ENCODE measurements at places on chromosomes 1 and 21.

GRCh38 chr1:116150368-116150767 is 39.2 kb downstream of the MAB21L3 start:
- DNase-seq = no peak

DNA sequence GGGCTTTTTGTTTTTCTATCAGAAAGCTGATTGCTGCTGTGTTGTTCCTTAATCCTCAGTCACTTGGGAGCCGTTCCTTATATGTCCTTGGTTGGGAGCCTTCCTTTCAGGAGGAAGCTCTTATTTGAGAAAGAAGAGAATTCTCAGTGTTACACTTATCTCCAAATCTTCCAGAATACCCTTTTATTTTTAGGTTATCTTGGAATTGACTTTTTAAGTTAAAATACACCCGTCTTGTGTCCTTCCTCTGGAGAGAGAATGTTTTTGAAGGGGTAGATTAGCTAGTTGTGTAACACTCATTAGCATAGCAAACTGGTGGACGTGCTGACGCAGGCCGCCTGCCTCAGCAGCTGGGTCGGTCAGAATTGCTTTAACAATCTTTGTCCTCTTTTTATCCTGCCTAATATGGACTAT is 42.1 kb downstream of the LRRC8B start:
- DNase-seq = no peak

DNA sequence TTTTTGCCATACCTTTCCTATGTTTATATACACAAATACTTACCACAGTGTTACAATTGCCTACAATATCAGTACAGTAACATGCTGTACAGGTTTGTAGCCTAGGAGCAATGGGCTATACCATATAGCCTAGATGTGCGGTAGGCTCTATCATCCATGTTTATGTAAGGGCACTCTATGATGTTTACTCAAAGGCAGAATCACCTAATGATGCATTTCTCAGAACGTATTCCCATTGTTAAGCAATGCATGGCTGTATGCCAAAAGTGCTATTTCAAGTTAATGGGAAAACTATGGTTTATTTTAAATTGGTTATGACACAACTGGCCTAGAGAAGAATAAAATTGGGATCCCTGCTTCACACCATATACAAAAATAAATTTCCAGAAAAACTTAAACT is 36.9 kb upstream of the DISP1 start:
- no peak for DNase-seq

DNA sequence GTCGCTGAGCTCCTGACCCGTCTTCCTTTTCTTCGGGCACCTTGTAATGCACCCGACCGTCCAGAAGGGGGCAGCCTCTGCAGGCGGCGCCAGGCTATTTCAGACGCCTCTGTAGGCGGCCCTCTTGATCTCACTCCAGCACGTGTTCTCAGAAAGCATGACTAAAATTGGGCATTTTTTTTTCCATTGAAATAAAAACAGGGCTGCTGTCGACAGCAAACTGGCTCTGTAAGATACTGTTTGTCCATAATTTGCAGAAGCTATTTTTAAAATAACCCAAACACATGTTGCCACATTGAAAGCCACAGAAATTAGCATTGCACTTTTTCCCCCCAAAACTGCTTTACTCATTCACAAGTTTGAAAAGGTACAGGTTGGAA is 78.0 kb downstream of the STUM start:
- DNase-seq = peak; percentile 41

GRCh38 chr1:4126731-4127591 is 226.9 kb upstream of the C1orf174 start:
- no peak for DNase-seq

GRCh38 chr1:29752141-29752540 is 515.8 kb downstream of the PTPRU start:
- DNase-seq = no peak

GRCh38 chr1:163922743-163923201 is 601.0 kb downstream of the NUF2 start:
- no peak for DNase-seq

DNA sequence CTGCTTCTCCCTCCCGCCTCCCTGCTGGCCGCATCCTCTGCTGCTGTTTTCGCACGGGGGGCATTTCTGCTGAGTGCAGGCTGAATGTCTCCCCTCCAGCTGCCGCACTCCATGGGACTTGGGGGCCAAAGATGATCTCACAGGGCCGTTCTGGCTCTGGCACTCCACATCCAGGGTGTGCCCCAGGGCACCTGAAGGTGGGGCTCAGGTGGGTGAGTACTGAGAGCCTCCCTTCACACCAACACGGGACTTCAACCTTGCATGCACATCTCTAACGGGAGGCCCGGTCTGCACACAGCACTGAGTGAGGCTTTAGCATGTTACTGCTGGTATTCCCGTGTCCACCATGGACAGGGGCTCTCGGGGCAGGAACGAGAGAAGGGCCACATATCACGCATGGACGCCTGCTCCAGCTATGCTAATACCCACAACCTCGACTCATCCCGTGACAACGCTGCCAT is 88.9 kb downstream of the DMRTB1 start:
- DNase-seq = no peak

GRCh38 chr1:2973601-2974593 is 47.4 kb upstream of the ACTRT2 start:
- no peak for DNase-seq

DNA sequence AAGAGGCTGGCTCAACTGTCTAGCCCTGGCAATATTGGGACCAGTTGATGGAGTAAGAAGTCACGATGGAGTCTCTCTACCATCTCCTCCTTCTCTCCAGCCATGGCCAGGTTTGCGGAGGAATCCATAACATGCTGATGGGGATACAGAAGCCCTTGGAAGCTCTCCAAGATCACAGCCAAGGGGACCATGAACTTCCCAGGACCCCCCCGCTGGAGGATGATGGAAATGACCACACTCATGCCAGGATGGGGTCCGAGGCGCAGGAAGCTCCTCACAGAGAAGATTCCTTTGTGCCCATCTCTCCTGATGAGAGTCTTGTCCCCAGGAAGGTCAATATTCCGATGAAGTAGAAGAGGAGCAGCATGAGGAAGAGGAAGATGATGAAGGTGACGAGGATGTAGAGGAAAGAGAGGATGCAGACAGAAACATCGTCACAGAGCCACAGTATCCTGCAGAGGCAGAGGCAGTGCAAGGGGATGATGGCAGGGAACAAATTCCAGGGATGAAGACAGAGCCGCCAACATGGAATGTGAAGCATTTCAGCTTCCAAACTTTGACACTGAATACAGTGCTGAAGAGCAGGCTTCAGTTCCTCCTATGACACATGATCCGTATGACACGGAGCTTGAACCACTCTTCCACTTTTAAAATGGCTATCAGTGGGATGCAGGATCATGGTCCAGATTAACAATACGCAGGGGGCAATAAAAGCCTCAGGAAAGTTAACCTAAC is 57.9 kb upstream of the EDN2 start:
- DNase-seq = no peak

GRCh38 chr1:7644961-7645750 is 125.9 kb upstream of the VAMP3 start:
- no peak for DNase-seq

- DNase-seq = no peak
Measured at GRCh38 chr1:230749635-230750034, 2.4 kb downstream of the CAPN9 start.

- no peak for DNase-seq
Measured at GRCh38 chr21:17343055-17343454, 169.8 kb upstream of the CXADR start.

DNA sequence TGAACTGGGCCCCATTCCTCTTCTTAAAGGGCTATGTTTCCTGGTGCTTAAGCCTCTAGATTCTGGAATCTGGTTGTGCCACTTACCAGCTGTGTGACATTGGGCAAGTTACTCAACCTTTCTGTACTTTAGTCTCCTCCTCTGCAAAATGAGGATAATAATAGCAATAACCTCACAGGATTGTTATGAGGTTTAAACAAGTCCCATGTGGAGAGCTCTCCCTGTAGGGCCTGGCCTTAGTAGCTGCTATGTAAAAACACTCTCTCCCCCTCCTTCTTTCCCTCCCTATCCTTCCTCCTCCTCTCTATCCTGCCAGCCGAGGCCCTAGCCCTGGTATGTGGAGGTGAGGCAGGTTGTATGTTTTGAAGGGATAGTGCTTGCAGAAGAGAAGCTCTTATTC is 8.2 kb upstream of the PEAR1 start:
- no peak for DNase-seq

DNA sequence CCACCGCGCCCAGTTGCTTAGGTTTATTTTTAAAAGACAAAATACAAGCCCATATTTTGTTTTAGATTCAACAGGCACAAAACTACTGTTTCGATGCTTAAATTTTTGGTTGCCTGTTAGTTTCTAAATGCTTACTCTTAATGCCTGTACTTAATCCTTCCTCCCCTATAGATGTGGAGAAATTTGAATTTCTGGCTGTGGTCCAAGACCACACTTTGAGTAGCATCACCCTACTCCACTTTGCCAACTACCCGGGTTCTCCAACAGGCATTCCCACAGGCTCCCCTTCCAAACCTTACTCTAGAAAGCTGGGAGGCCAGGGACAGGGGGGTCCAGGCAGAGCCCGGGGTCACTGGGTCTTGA is 20.0 kb downstream of the LACTBL1 start:
- no peak for DNase-seq

- no peak for DNase-seq
Measured at GRCh38 chr21:29022166-29022565, 2.3 kb upstream of the USP16 start.

DNA sequence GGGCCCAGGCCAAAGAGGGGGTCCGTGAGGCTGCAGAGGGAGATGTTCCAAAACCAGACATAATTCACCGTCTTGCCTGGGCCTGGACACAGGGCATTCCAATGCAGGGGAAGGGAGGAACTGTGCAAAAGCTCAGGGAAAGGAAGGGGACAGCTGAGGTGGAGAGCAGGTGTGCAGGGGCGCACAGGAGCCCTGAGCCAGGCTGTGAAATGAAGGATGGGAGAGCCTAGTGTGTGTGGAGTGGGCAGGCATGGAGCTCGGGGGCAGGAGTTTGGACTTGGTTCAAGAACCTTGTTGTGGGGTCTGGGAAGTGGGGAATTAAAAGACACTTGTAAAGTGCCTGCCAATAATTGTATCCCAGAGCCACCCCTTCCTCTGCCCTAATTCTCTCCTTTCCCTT is 2.3 kb downstream of the TNNI1 start:
- DNase-seq = no peak

GRCh38 chr1:89335486-89335885 is 28.4 kb upstream of the GBP6 start:
- DNase-seq = no peak

DNA sequence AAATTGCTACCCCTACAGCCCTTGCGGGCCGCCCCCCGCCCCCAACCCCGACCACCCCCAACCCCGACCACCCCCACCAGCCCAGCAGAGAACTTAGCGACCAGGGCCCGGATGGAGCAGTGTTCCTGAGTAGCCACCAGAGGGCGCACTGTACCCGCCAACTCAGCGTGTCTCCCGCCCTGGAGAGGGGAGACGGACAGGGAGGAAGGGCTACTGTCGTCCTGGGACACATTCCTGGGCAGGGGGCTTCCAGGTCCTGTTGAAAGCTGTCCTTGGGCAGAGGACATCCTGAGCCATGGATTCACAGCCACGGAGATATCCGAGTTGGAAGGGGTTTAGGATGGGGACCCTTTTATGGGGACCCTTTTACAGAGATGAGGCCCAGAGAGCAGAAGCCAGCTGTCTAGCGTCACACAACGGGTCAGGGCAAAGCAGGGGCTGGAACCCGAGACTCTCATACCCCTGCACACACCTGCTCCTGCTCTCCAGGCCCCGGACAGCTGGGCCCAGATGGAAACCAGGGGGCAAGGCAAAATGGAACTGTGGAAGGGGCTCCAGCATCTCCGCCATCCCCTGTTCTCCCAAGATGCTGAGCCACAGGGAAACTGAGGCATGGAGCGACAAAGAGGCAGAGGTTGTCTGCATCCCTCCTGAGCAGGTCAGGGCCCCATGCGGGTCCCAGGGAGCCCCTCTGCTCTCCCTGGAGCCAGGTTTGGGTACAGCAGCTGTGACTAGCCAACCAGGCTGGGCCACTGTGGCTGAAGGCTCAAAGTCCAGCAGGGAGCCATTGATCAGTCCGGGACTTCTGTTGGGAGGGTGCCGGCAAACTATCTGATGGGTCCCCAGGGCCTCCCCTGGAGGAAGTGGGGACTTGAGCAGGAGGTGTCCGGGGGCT is 25.0 kb upstream of the LAPTM5 start:
- DNase-seq = peak; percentile 62

DNA sequence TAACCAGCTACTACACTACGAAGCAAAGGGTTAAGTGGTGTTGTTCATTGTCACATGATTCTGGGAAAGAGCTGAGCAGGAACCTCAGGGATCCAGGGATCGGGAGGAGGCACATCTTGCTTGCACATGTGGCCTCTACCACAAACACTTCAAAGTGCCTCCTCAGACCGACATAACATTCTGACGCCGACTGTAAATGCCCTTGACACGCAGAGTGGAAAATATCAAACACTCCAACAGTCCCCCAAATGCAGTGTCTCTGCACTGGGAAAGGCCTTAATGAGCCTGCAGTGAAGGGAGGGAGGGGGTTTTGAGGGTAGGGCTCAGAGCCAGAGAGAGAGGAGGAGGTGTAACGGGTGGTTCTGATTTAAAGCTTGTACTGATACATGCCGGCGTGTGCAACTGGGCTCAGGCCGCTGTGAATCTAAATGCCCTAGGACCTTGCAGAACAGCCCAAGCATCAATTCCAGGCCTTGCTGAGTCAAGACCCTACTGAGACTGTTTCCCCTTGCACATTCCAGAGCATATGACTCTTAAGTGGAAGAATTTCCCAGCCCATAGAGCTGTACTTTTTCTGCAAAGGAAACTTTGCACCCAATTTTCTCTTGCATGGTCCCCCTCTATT is 163.7 kb downstream of the NTMT2 start:
- DNase-seq = no peak

DNA sequence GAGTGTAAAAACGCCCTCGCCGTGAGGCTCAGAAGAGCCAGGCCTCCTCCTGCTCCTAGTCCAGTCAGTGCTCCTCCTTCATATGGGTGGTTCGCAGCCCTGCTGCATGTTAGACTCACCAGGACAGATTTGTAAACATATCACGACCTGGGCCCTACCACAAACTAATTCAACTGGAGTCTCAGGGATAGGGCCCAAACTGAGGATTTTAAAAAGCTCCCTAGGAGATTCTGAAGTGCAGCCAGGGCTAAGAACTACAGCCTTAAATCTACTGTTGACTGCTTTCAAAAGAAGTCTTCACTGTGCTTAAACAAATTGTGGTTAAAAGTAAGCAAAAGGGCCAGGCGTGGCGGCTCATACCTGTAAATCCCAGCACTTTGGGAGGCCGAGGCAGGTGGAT is 57.0 kb downstream of the CAMTA1 start:
- DNase-seq = no peak

DNA sequence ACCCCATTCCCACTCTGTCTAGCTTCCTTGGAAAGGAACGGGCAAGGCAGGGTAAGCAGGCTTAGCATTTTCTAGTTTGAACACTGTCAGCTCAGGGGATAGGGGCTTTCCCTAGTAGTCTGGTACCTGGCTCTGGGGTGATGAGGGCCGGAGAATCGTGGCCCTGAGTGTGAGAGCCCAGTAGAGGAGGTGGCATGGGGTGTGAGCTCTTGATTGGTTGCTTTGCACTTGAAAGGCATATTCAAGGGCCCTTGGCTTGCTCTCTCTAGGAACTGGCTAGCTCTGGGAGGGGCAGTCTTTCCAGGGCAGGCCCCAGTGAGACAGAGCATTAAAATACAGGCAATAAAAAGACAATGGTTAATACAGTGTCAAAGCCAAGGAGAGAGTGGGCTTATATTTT is 10.8 kb upstream of the EXTL1 start:
- no peak for DNase-seq
